Activated CD4-positive, alpha-beta T cell treated with anti-CD3 and anti-CD28 coated beads, Interleukin-2, amount 50 U/mL, for 1 hour (primary cell): ENCODE measurements at places on chromosomes 4 and X.

DNA sequence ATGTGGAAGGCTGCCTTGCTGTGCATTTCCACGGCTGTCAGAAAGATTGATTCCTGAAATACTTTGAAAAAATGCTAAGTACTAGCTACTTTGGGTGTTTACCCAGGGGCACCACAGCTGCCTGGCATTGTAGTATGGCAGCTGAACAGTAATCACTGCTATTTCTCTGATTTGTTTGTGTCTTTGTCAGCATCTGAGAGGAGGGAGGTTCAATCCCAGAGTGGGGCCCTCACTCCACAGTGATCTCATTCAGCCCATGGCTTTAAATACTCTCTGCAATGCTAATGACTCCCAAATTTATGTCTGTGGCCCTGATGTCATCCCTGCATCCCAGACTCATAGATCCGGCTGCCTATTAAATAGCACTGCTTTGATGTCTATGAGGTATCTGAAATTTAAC lies 575.3 kb upstream of the MAGEB2 start:
- no peak for DNase-seq

- DNase-seq = no peak
These were observed 40.9 kb upstream of the MSX1 start for GRCh38 chr4:4818415-4819212.

DNA sequence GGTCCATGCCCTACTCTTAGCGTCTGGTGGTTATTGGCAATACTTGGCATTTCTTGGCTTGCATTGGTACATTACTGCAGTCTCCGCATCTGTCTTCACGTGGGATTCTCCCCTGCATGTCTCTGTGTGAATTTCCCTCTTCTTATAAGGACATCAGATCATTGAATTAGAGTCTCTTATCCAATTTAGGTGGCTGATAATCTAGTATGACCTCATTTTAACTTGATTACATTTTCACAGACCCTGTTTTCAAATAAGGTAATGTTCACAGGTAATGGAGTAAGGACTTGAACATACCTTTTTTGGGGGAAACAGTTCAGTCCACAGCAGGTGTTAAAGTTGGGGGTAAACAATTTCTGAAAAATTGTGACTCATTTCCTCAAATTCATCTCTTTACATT lies 16.6 kb downstream of the KIAA0232 start:
- DNase-seq = no peak

GRCh38 chrX:87582453-87582852 lies 64.9 kb downstream of the KLHL4 start:
- DNase-seq = no peak

GRCh38 chrX:57595381-57595811 lies 3.6 kb downstream of the ZXDB start:
- DNase-seq = no peak

DNA sequence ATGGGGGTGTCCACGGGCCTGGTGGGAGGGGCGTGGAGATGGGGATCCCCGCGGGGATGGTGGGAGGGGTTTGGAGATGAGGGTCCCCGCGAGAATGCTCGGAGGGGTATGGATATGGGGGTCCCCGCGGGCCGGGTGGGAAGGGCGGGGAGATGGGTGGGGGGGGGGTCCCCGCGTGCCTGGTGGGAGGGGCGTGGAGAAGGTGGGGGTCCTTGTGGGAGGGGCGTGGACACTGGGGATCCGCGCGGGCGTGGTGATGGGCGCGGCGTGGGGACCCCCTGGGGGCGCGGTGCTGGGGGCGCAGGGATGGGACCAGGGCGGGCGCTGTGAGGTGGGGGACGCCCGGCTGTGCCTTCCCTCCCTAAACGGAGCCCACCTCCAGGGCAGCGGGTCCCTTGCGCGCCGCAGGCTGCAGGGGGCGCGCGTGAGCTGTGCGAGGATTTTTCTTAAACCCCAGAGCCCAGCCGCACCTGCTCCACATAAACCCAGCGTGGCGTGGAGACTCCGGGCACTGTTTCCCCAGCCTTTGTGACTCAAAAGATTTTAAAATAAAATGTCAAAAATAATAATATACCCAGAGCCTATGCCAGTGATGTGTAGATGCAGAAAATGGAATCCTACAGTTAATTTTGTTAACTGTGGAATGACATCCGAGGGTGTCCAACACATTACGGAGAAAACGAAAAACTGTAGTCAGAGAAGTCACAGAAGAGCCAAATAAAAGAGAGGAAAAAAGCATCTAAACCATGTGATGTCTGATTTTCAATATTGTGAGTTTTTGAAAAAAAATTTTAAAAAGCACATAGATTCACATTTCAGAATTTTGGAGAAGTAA lies 1.5 kb upstream of the ASMTL start:
- DNase-seq = peak; percentile 94

DNA sequence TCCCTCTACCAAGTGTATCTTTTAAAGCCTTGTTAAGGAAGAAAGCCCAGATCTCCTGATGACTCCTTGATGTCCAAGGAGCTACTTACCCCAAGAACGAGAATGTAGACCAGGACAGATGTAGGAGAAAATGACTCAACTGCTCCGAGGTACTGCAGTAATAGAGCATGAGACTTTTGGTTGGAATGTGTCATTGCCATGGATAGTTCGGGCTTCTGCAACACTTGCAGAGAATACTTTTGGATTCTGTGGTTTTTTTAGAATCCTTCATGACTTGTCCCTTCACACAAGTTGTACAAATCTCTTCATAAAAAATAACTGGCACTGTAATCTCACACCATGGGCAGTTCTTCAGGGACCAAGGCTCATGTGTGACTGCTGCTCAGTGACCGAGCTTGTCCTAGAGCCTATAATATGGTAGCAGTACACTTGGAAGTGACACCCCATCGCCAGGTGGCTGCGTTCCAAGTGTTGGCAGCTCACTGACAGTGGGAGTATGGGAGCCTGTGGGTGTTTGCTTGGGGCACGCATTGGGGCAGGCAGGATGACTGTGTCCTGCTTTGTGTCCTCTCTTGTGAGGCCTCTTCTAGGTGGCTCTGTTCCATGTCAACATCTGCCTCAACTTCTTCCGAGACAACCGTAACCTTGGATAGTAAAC lies 87.9 kb upstream of the WDR1 start:
- DNase-seq = no peak

- no peak for DNase-seq
These were observed 53.1 kb upstream of the TSPAN5 start for GRCh38 chr4:98711526-98711925.

DNA sequence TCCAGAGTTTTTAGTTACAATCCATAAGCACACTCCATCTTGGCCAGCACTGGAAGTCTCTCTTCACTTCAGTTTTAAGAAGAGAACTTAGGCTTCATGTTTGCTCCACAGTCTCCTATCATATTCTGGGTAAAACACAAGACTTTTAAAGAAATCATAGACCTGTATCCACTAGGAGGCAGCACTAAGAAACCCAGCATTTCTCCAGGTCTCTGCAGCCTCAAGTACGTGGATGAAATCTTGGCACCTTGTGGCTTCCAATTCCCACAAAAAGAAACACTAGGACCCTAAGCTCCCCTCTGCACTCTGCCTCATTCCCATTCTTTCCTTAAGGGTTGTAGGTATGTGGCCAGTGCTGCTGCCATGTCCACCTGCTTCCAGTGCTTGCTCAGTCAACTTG lies 367.3 kb upstream of the CASK start:
- DNase-seq = no peak

GRCh38 chr4:96429657-96430056 lies 589.8 kb downstream of the PDHA2 start:
- no peak for DNase-seq

DNA sequence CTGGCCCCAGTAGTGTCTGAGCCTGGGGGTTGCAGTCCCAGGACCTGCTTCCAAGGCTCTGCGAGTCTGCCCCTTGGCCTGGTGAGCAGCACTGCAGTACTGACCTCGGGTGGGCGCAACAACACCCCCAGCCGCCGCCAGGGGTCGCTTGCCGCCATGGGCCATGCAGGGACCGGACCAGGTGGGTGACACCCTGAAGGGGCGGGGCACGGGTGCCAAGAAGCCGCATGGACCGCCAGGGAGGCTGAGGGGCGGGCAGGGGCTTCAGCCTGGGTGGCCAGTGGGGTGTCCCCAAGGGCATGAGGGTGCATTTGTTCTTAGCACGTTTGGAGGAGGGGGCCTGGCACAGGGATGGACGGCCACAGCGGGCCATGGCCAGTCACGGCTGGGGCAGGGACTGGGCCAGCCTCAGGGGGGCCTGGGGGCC lies 25.0 kb downstream of the TACC3 start:
- peak; percentile 74 for DNase-seq

DNA sequence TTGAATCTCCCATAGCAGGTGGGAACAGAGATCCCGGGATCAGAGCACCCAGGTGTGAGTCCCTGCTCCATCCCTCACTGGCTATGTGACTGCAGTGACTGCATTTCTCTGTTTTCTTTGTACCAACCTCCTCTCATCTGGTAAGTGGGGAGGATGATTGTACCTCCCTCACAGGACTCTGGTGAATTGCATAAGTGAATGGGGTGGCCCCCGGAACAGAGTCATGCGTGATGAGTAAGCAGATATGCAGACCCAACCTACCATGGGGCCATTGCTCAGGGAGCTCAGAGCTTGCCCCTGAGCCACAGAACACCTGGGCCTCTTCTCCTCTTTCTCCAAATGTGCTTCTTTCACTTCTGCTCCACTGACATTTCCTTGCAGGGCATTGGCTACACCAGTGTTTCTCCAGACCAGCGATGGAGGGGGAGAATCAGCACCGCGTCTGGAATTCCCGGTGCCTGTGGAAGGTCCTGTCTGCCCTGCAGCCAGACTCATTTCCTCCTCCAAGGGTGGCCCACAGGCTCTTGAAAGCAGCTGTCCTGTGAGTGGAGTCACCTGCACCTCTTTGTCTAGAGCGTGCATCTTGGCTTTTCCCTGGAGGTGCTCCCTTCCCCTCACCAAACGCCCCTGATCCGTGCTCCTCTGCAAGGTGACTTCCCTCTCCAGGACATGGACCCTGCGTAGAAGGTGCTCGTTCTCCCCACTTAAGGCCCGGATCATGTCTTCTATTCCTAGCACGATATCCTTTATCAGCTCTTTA lies 30.0 kb downstream of the C4orf50 start:
- DNase-seq = no peak

GRCh38 chr4:118969359-118969758 lies 80.7 kb downstream of the SYNPO2 start:
- DNase-seq = no peak

DNA sequence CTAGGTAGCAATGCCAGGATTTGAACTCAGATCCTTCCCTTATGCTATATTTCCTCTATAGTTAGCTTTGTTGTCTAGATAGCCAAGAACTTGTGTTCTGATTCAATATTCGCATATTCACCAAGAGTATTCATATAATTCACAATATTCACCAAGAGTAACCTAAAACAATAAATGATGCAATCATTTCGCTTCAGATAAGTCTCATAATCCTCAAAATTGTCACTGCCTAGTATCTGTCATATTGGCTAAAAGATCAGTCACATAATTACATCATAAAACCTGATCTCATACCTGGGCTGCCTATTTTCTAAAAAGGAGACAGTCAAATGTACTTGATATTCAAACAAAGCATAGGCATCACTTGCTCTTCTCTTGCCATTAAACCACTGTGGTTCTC lies 199.7 kb upstream of the CPEB2 start:
- no peak for DNase-seq

DNA sequence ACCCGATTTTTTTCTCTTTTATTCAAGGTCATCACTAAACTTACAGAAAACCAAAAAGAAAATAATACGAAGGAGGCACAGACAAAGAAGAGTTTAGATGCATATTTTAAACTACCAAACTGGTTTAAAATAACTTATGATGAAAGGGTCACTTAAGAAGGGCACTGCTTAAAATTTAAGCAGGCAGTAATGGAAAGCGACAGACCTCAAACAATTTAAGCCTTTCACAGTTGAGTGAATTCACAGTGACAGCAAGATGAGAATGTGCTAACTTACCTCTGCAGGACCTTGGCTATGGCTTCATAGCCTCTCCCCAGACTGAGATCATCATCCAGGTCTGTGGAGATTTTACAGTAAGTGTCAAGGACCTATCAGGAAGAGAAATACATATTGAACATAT lies 112.1 kb downstream of the TTC29 start:
- DNase-seq = no peak

DNA sequence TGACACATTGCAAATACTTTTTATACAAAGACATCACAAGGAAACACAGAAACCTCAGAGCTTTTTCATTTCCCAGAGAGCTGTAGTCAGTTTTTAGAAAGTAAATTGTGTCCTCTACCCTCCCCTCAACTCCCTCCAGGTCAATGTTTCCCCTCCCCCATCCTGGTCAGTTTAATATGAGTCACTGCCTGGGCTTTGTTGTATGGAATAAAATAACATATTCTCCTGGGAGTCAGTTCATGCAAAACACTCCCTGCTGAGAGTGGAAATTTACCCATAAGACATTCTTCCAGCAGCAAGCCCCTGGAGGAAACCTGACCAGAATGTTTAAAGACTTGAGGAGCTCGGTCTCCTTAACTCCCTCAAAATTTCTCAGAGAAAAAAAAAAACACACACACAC lies 270.1 kb upstream of the LDB2 start:
- no peak for DNase-seq

DNA sequence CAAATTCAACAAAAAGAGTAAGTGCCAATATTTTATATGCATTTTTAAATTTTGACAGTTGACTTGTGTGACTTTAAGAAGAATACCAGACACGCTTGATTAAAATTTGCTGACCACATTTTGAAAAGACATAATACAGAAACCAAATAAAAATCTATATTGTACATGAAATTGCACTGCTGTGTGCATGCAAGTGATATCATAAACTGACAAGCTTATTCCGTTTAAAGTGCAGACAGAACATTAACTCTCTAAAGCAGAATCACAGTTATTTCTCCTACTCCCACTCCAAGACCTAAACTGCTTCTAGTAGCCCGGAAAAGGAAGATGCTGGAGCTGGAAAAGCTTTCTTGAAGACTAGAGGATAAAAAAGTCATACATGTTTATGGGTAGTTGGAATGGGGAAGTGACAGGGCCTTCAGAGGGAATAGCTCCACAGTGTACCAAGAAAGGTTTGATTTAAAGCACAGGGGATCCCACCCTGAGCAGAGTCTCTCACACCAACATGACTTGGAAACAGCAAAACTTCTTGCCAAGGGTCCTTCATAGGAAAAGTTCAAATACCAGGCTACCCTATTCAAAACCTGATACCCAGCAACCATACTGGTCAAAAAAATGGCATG lies 34.1 kb upstream of the NAF1 start:
- DNase-seq = no peak

DNA sequence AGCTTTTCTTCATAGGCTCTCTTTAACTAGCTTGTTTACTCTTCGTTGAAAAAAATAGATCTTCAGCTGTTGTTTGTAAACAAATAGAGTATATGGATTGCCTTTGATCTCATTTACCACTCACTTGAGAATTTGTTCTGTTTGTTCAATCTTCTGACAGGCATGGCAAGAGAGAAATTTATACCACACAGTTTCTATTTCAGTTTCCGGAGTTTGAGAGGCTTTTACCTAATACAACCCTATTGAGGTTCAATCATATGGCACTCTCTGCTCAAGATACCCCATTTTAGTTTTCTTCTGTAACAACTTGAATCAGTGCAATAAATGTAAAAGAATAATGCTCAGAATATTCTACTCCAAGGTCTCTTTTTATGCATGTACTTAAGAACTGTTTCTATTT lies 148.0 kb downstream of the EMCN start:
- no peak for DNase-seq

GRCh38 chr4:87339440-87339839 lies 16.8 kb upstream of the HSD17B13 start:
- no peak for DNase-seq

- no peak for DNase-seq
These were observed 95.7 kb downstream of the PRDM5 start for GRCh38 chr4:120826853-120827252.

GRCh38 chr4:156754832-156755570 lies 216.6 kb downstream of the PDGFC start:
- DNase-seq = no peak

- DNase-seq = no peak
These were observed 88.3 kb downstream of the CC2D2A start for GRCh38 chr4:15557786-15558550.
